ENCODE measurements at places on chromosomes 12 and 14.

DNA sequence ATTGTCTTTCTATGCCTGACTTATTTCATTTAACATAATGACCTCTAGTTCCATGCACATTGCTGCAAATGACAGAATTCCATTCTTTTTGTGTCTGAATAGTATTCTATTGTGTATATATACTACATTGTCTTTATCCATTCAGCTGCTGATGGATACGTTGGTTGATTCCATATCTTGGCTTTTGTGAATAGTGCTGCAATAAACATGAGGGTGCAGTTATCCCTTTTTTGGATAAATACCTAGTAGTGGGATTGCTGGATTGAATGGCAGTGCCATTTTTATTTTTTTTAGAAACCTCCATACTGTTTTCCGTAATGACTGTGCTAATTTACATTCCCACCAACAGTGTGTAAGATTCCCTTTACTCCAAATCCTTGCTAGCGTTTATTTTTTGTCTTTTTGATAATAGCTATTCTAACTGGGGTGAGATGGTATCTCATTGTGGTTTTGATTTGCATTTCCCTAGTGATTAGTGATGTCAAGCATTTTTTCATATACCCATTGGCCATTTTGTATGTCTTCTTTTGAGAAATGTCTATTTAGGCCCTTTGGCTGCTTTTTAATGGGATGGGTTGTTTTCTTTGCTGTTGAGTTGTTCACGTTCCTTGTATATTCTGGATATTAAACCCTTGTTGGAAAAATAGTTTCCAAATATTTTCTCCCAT is 2.3 kb downstream of the OAS2 start:
- no peak for DNase-seq

GRCh38 chr12:33052141-33053051 is 155.8 kb upstream of the PKP2 start:
- no peak for DNase-seq

DNA sequence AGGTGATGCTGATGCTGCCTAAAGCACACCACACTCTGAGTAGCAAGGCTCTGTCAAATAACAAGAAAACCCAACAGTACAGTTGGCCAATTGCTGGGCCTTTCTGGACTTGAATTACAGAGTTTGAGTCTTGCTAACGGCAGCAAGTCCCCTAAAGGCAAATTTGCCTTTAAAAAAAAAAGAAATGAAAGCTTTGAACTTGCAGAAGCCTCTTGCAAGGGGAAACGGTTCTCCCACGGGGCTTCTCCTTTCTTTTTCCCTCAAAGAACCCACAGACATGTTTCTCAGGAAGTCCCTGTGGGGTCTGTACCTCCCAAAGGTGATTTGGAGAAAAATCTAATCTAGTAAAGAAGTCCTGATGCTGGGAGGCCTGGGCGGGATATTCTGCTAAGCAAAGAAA is 191.3 kb upstream of the MYL2 start:
- no peak for DNase-seq

DNA sequence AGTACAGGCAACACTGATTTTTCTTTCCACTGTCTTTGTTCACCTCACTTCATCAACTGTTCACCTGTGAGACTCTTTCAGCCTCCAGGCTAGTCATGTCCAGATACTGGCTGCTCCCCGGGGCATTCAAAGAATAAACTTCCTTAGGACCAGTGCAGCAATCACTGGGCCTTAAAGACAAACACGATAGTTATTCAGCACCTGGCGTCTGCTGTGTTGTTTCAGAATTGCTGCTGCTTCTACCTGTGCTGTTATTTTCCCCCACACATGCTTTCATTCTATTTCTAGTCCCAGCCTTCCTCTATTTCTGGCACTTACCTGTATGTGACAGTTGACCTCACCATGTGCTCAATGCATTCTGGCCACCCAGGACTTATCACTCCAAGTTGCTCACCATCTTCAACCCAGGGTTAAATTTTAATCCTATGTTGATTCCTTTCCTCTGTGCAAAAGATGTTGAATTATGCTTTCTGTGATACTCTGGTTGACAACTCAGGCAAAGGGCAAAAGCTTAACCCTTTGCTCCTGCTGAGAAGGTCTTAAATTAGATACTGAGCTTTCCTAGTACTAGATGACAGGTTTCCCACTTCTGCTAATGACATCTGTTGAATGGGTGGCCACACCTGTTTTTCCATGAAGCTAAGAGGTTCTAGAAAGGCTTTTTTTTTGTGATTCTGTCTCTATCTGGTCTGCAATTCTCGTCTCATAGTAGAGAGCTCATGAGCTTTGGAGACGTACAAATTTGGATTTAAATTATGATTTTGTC is 41.4 kb downstream of the PTPRQ start:
- DNase-seq, result no peak

GRCh38 chr12:28958553-28959195 is 190.4 kb upstream of the FAR2 start:
- no peak for DNase-seq

- no peak for DNase-seq
These were observed 10.4 kb upstream of the KRT7 start for GRCh38 chr12:52222692-52223091.

GRCh38 chr14:79253576-79253975 is 957.7 kb downstream of the DIO2 start:
- DNase-seq, result no peak

GRCh38 chr12:25079393-25079792 is 115.6 kb downstream of the DNAI7 start:
- no peak for DNase-seq

- DNase-seq, result no peak
These were observed 1.0 kb upstream of the CAMKK2 start for GRCh38 chr12:121297435-121297991.

DNA sequence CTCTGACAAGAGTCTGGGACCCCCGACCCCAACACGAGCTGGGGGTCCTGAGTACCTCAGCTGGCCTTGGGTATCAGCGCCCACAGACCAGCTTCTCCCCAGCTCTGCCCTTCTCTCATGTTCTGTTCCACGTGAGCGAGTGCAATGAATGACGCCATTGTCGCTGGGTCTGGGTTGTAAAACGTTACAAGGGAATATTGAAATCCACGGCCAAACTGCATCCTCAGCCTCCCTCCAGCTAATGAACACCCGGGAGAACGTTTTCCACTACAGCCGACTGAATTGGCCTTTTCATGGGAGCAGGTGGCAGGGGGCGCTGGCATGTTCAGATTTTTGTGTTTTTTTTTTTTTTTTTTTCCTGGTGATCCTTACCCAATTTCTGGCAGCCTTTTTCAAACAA is 34.7 kb downstream of the TBX5 start:
- no peak for DNase-seq

- DNase-seq, result no peak
These were observed 42.1 kb downstream of the IGF1 start for GRCh38 chr12:102438047-102438826.

- no peak for DNase-seq
These were observed 833.1 kb upstream of the SEL1L start for GRCh38 chr14:82366803-82367202.

GRCh38 chr12:62605981-62606380 is 139.4 kb downstream of the MON2 start:
- no peak for DNase-seq

DNA sequence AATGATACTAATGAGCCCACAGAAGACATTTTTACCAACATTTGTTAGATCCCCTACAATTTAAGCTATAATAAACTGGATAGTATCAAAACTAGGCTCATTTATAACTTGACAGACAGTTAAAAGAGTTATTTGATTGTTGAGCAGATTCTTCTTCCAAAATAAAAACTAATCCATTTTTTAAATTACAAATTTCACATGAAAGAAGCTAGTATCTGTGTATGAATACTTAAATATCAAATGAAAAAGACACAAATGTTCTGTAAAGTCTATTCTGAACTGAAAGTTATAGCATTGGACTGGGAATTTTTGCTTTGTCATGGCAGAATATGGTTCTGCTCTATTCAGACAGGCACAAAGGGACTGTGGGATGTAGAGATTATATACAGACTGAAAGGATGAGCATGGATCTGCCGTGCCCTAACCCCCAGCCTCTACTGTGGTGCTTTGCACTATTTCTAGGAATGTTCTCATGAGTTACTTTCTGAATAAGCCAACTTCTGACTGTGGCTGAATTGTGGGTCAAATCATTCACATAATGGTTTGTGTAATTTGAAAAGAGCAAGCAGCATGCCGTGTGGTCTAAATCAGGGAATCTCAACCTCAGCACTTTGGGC is 352.7 kb downstream of the KCNH5 start:
- no peak for DNase-seq

GRCh38 chr12:34604631-34605509 is 582.6 kb downstream of the ALG10 start:
- no peak for DNase-seq

Data from right lung (tissue), 10 donors.